ENCODE measurements at places on chromosomes 12 and 14. TPM values are rescaled to one million over a fixed set of nuclear protein-coding genes. Genes with fewer than 3 reads are reported as not detected.

GRCh38 chr12:6277982-6278438 is 32.5 kb upstream of the PLEKHG6 start:
- peak; percentile 83 for DNase-seq

DNA sequence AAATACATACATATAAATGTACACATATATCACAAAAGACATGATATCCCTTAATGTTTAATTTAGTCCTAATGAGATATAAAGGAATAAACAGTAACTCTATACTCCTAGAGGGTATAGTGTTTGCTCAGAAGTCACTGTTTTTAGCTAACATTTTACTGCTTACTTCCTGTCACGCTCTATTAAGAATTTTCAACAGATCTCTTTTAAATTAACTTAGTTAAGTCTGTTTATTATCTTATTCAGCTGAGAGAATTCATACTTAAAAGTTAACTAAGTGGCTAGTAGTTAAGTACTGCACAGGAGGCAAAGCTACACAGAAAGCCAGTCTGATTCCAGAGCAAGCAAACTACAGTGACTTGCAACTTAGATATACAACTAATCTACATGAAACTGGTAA is 39.9 kb downstream of the GXYLT1 start:
- no peak for DNase-seq

Gene DNAI7
- total RNA-seq = 1.5 TPM

DNA sequence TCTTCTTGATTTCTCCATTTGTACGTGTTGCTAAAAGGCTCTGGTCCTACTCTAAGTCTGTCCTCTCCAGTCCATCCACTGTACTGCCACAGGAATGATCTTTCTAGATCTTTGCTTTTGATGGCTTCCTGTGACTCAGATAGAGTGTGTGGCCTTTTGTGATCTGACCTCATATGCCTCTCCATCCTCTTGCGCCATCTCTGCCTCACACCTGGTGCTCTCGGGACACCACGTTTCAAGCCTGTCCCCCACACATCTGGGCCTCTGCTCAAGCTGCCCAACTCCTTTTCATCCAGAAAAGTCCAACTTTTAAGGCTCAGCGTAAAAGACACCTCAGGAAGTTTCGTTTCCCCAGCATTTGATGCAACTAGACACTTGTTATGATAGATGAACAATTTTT is 39.0 kb downstream of the DCAF4 start:
- DNase-seq = no peak

Gene CSRNP2
- 26.2 TPM for total RNA-seq

DNA sequence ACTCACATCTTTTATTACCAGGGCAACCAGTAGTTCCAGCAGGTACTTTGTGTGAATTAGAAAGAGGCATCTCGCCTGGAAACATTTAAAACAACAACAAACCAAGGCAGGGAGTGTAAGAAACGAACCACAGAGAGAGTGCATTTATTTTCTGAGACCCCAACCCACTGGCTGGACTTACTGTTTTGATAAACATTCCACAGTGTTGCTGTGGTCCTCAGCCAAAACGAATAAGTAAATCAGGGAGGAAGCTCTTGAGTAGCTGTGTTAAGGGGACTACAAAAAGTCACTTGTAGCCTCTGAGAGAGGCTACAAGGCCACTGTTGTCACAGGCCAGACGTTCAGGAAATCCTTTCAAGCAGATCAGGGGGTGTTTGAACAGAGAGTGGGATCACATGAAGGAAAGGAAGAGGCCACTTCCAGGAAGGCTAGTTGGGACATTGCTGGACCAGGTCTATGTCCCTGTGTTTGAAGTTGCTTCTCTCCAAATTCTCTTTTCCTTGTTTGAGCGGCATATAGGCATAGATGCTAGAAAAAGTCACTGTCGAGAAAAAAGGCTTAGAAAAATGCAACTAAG is 33.8 kb downstream of the DMAC2L start:
- no peak for DNase-seq

Gene C14orf132
- total RNA-seq = 6.7 TPM

DNA sequence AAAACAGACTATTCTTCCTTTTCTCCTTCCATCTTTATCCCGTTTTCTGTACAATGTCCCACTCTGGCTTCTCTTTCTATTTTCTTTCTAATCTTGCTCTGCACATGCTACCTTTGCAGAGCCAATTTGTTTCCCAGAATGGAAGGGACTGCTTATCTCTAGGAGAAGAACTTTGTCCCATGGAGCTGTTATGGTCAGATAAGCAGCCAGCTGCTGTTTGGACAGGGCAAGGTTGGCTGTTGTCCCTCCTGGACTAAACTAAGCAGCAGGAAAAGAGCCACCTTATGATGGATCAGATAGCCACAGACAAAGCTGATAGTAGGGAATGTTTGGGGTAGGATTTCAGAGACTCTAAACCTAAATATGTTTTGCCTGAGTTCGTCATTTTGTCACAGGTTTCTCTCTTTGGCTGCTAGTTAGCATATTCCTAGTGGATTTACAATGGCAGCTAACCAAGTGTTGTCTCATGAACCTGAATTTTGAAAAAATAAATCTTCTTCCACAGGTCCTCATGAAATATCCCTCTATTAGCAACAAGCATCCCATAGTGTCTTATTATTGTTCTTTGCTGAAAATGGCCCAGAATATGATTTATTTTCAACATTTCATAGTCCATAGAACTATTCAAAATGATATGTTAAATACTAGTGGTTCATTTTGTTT is 262.8 kb downstream of the SLC16A7 start:
- no peak for DNase-seq

- no peak for DNase-seq
Measured at GRCh38 chr12:80190001-80190400, 90.7 kb downstream of the OTOGL start.

- no peak for DNase-seq
Measured at GRCh38 chr12:79775355-79776027, 84.7 kb upstream of the PAWR start.

DNA sequence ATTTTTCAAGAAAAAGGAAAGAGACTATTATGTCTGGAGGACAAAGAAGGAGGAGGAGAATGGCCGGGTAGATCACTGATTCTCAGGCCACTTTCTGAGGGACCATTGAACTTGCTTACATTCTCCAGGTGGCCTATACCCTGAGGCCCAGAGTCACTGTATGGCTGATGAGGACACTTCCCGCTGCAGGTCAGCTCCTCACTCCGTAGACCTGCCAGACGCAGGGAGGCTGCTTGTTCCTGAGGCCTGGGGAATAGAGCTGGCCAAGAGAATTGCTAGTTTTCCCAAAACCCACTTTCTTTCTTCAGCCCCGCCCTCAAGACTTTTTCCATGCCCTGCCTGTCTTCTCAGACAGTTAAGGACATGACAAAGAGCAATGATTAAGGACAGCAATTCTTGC is 510.5 kb upstream of the TBX3 start:
- DNase-seq = no peak
